ENCODE measurements at places on chromosomes 3 and 15.

DNA sequence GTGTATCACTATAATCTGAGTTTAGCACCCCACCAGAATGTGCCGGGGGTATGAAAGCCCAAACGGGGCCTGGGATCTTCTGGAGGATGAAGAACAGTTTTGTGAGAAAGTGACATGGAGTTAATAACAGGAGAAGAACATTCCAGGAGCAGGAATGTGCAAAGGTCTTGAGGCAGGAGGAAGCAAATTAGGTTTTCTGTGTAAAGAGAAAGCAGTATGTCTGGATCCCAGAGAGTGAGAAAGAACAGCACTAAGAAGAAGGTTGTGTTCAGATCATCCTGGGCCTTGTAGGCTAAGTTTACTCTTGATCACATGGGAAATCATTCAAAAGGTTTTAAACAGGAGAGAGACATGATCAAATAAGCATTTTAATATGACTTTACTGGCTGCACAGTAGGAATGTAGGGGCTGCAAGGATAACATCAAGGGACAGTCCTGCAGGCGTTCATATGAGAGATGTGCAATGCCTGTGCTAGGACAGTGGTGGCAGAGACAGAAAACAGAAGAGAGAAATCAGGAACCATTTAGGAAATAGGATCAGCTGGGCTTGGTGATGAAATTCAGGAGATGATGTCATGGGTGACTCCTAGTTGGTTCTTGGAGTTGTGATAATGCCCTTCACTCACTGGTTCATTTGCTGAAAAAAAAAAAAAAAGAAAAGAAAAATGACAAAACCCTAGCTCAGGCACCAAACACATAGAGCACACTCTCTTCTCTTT, 113.5 kb downstream of the TNIK start:
- no peak for DNase-seq

GRCh38 chr15:71708051-71708429, 102.3 kb upstream of the NR2E3 start:
- no peak for DNase-seq

- no peak for DNase-seq
Observed at GRCh38 chr3:69855436-69856162, 116.3 kb downstream of the MITF start.

DNA sequence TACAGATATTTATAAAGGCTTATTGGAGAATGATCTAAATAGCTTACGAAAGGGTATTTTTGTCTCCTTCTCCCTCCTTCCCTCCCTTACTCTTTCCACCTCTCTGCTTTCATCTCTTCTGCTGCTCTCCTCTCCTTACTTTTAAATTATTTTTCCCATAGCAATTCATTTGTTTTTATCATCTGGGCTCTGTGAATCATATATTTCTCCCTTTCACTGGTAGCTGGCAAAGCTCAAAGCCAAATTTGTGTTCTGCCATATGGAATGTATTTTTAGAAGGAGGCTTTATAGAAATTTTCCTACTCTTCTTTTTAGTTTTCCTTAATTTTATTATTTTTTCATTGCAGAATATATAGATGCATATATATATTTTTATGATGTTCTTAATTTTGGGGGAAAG, 385.8 kb downstream of the C3orf38 start:
- DNase-seq, result no peak

DNA sequence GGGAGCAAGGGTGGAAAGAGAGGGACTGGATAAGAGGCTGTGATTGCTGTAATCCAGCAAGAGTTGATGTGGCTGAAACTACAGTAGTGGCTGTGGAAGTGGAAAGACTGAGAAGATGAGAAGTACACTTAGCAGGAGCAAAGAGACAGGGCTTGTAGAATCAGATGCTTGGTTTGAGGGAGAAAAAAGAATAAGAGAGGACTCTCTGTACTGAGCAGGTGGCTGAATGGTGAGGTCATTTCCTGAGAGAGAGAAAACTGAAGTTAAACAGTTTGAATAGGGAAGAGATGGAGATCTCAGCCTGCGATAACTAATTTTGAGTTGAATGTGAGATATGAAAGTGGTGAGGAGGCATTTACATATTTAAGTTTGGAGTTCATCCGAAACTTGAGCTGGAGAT, 95.8 kb upstream of the SLC25A36 start:
- no peak for DNase-seq

GRCh38 chr3:76212679-76213078, 427.3 kb upstream of the ZNF717 start:
- no peak for DNase-seq

- no peak for DNase-seq
Observed at GRCh38 chr3:31936420-31937060, 44.5 kb downstream of the OSBPL10 start.

GRCh38 chr3:126116526-126116925, 32.6 kb upstream of the SLC41A3 start:
- no peak for DNase-seq

DNA sequence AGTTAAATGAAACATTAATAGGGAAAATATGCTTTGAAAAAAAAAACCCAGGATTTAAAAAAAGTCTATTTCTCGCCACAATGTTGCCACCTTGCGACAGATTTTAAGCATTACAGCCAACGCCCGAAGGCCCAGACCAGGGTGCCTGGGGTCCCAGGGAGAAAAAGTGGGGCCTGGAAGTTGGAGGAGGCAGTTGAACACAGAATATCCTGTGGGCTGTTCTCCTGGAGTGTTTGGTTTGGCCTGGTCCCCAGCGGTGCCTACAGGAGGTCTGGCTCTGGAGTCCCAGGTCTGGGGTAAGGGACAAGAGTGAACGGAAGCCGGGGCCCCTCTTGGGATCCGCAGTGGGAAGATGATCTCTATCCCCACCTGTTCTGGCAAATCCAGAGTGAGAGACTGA, 3.4 kb downstream of the RNU6-1 start:
- no peak for DNase-seq

DNA sequence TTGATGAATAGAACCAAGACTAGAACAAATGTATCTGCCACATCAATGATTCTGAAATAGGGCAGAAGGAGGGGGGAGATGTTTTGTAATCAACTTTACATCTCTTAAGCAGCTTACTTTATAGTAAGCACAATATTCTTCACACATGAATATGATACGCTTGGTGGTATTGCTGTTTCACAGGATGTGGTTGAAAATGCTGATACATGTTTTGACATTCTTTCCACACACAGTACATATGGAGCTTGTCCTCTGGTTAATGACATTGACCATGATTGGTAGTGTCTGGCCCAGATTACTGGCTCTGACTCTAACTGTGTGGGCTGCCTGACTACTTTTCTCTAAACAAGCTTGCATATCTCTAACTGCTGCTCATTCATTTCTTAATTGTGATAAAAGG, 168.9 kb downstream of the KLHL25 start:
- DNase-seq, result no peak

- DNase-seq, result no peak
Observed at GRCh38 chr15:62298811-62299210, 133.7 kb upstream of the C2CD4B start.
